Esophagus muscularis mucosa (tissue), 4 donors: ENCODE measurements at places on chromosomes 4 and X.

DNA sequence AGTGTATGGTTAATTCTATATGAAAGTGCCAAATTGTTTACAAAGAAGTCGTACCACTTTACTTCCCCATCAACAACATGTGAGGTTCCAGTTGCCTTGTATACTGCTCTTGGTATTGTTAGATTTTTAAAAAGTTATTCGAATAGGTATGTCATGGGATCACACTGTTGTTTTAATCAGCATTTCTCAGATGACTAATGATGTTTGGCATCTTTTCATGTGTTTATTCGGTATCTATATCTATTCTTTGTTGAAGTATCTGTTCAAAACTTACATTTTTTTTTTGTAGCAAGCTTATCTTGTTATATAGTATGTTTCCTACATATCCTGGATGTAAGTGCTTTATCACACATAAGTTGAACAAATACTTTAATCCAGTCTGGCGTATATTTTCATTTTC, 99.4 kb upstream of the MAB21L2 start:
- no peak for DNase-seq

DNA sequence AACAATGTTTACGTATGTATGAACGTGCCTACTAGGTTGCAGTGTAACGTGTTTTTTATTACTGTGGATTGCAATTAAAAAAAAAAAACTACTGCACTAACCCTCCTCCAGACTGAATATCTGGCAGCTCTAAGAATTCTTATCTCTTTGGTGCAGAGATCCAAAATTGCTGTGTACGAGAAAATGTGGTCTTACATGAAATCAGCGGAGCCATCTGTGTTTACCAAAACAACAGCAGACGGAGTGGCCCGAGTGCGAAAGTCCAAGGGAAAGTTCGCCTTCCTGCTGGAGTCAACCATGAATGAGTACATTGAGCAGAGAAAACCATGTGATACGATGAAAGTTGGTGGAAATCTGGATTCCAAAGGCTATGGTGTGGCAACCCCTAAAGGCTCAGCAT, 268.1 kb downstream of the THOC2 start:
- no peak for DNase-seq

DNA sequence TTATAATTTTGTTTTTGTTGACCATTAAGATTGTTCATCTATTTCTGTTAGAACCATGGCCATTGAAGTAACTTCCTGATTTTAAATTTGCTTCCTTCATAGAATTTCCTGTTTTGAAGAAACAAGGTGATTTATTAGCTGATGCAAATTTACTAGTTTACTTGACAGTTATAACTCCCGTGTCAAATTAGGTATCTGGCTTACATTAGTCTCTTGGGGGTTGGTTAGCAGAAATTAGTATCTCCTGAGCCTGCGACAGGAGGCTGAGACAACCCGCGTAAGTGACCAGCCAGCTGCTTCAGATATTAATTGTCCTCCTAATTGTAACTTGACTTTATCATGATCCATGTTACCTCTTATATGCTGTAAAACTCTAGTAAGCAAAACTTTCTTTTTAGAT, 154.3 kb downstream of the CFAP299 start:
- no peak for DNase-seq

GRCh38 chr4:180203349-180203748, 2039.9 kb upstream of the TENM3 start:
- no peak for DNase-seq
